ENCODE measurements at places on chromosomes 11 and 22.

DNA sequence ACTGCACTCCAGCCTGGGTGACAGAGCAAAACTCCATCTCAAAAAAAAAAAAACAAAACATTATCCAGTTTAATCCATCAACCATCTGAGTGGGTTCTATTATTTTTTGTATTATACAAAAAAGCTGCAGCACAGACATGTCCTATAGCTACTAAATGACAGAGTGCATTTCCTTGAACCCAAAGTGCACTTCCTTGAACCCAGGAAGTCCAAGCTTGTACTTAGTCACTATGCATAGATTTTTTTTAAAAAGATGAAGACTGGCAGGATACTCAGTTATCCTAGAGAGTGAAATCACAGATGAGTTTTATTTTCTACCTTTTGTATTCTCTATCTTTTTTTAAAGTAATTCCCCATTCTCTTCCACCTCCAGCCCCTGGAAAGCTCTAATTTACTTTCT, 8.0 kb upstream of the RRAS2 start:
- no peak for DNase-seq

- DNase-seq, result peak; percentile 96
Observed at GRCh38 chr11:18395735-18396504, 1.6 kb downstream of the LDHA start.

- no peak for DNase-seq
Observed at GRCh38 chr11:119471329-119471728, 48.4 kb upstream of the THY1 start.

- DNase-seq, result no peak
Observed at GRCh38 chr11:2754008-2754407, 54.2 kb upstream of the KCNQ1OT1 start.

- no peak for DNase-seq
Observed at GRCh38 chr11:115247953-115248352, 256.3 kb downstream of the CADM1 start.

- no peak for DNase-seq
Observed at GRCh38 chr22:30323246-30323645, 3.5 kb downstream of the TBC1D10A start.
